ENCODE measurements at places on chromosomes 6 and 20.
A peak's percentile ranks its signal among the peaks of the same experiment; 100 is the strongest.

- peak; percentile 15 for DNase-seq
Measured at GRCh38 chr6:10555625-10556309, 34.6 kb downstream of the GCNT2 start.

DNA sequence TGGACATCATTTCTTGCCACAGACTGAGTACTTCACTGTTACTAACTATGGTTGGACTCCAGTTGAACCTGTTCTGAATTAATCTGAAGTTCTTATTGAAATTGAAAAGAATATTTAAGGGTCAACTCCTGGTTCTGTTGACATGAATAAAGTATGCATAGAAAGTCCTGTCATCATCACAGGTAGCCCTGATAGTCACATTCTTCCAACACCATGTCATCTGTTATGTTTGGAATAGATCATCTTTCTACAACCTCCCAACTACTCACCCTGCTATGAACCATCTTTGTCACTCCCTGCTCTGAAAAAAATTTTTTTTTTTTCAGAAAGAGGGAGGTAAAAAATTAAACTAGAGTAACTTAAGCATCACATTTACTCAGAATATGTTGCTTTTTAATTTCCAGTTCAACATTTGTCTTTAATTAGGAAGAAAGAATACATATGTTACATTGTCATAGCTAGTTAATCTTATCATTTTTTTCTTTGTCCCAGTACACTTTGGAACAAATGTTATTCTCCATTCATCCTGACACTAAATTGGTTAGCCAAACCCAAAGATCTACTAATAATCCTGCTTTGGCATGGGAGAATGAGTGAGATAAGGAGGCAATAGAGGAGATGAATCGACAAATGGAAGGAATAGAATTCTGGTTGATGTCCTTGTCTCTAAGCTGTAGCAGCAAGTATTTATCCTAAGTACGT is 775.1 kb upstream of the NRSN1 start:
- DNase-seq = no peak

DNA sequence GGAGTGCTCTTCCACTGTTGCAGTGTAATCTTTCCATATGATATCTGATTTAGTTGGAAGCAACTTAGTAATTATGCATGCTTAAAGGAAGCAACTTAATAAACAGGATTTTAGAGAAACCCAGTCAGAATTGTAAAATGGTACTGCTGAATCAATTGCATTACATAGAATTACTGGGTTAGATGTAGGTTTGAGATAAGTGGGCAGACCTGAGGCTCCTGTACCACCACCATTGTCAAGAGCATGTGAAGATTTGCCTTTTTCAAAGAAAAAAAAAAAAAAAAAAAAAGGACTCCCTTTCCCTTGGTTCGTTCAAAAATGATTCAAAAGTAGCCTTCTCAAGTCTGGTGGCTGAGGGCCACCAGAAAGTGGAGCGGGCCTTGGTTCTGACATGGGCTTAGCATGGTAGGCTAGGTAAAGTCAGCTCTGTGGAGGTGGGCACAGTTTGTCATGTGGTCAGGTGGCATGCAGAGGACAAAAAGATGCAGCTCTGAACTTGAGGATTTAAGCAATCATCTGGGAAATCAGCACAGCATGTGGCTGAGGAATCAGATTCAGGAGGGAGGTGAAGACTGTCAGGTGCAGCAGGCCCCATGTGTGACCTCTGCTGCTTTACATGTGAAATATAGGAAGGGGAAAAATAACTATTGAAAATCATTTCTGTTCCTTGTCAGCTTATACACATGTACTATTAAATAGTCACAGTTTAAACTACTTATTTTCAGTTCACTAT is 32.4 kb downstream of the ARID1B start:
- no peak for DNase-seq

DNA sequence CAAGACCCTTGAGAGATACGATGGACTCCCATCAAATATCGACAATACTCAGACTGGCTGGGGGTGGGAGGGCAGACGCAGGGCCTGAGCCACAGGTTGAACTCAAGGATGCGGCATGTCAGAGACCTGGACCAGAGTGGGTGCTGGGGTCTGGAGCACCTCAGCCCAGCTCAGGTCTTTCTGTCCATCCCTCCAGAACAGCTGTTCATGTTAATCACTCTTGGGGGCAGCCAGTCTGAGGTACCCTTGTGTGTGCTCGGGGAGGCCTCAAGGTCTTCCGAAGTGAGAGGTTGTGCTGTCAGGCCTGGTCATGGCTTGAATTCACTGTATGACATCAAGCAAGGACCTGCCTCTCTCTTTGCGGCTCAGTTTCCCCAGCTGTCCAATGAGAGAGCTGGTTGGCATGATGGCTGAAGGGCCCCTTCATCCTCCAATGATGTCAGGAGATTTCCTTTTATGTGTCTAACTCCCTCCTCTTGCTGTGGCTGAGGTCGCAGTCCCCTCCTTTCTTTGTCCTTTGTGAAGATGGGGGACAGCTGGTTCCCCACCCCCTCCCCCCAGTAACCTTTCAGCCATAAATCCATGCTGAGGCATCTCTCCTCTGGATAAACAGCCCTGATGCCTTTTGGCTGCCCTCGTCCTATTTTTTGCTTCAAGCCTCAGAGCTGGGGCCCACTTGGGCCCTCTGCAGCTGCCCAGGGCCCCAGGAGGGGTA is 15.3 kb downstream of the MYH7B start:
- DNase-seq = no peak

GRCh38 chr6:92777146-92777740 is 642.1 kb downstream of the EPHA7 start:
- peak; percentile 15 for DNase-seq

GRCh38 chr6:132929141-132929540 is 114.8 kb downstream of the RPS12 start:
- DNase-seq = peak; percentile 29

- DNase-seq = no peak
Measured at GRCh38 chr6:3885262-3886036, 36.3 kb downstream of the FAM50B start.

DNA sequence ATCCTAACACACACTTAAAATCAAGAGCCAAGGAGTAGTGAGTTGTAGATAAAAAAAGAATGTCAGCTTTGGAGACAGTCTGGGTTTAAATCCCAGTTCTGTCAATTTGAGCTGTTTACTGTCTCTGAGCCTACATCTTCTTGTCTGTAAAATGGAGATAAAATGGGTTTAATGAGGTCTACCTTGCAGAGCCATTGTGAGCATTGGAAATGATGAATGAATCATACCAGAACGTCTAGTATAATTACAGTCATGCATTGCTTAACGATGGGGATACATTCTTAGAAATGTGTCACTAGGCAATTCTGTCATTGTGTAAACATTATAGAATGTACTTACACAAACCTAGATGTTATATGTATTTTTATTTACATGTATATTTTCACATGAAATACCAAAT is 17.6 kb upstream of the SGK2 start:
- peak; percentile 38 for DNase-seq

DNA sequence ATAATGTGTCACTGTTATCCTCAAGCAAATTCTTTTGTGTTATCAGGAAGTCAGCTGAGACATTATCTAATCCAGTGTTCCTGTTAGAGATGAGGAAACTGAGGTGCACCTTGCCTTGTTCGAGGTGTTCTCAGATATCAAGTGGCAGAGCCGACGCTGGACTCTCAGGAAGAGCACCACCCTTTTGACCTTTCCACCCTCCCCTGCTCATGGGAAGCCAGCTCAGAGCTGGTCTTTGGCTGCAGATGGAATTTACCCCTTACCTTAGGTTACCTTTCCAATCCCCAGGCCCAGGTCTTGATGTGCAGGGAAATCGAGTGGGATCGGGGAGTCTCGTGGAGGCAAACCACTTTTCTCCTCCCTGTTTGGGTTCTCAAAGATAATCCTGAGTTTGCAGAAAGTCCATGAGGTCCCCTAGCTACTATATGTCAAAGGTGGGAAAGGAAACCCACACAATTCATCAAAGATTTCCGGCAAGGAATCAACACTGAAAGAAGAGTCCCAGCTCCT is 62.9 kb upstream of the PIM1 start:
- no peak for DNase-seq

GRCh38 chr6:139542351-139542750 is 167.9 kb upstream of the CITED2 start:
- no peak for DNase-seq

DNA sequence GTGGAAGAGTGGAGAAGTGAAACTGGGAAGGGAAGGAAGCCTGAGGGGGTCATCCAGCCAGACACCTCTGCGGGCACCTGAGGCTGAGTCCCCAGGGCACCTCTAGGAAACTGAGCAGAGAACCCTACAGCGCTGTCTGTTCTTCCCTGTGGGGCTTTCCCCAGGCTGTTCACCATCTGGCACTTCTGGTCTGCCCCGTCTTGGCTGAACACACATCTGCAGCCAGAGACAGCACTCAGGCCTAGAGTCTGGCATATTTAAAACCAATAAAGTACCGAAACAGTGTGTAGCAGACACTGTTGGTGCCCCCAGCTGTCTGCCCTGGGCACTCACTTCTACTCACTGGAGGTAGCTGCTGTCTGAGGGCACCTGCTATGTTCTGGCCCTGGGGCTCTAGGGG is 9.4 kb upstream of the ARFGEF2 start:
- DNase-seq = no peak

DNA sequence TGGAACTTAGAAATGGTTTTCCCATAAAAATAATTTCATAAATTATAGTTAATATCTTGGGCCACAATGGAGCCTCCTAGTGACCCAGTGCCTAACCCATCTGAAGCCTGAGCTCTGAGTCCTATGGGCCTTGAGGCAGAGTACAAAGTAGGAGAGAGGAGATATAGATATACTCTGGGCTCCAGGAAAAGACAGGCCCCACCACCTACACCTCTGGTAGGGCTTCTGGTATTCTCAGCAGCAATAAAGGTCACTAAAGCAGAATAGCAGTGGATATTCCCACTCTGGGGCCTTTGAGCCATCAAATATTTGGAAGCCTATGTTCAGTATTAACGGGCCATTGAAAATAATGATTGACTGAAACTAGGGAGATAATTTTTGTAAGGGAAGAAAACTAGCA is 24.1 kb downstream of the CYP39A1 start:
- no peak for DNase-seq

DNA sequence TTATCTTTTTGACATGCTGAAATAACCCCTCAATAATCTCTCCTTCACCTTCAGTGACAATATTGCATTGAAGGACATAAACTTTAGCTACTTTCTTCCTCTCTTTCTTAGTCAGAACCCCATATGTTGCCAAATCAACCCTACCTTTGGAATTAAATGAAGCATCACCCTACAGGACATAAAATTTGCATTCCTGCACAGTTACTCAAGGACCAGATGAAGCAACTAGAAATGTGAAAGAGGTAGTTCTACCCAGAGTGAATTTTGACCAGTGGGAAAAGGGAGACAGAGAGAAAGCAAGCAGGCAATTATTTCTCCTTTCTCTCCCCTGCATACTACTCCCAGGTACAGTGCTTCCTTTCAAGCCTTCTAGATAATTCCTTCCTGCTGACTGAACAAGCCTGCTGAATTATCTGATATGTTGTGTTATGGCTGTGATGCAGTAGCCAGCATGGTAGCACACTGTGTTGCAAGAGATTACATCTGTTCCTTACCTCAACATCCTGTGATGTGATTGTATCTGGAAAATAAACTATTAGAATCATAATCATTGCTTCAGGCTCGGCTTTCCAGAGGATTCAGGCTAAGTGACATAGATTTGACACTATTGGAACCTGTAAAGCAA is 16.6 kb downstream of the TENT5A start:
- peak; percentile 42 for DNase-seq

- no peak for DNase-seq
Measured at GRCh38 chr6:119190176-119190575, 111.7 kb upstream of the FAM184A start.

- DNase-seq = no peak
Measured at GRCh38 chr6:108127826-108128225, 38.0 kb upstream of the NR2E1 start.

- no peak for DNase-seq
Measured at GRCh38 chr6:88119769-88120168, 46.4 kb downstream of the CNR1 start.

GRCh38 chr6:156776470-156776839 is 723 bp upstream of the ARID1B start:
- no peak for DNase-seq

GRCh38 chr6:31125586-31126363 is 5.5 kb upstream of the CDSN start:
- DNase-seq = peak; percentile 88

DNA sequence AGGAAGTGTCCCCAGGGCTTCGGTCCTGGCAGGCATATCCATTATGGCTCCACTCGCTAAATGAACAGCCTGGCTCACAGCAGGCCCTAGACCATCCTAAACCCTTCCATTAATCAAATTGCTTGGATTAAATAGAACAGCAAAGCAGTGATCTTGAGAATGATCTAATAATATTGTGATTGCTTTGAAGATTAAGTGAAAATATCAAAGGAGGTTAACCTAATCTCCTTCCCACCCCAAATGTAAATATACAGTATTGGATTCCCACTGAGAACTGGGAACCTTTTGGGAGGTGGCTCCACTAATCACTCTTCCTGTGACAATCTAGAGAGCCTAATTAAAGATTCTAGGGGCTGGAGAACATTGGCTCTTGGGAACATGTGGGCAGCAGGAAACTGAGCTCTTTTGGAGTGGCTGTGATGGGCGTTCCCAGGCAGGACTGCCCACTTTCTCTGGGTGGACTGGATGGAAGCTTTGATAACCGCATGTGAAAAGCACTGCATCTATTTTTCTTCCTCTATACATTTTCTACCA is 68.3 kb upstream of the FRMD1 start:
- DNase-seq = no peak

GRCh38 chr6:87151471-87151780 is 3.9 kb upstream of the ZNF292 start:
- DNase-seq = no peak

DNA sequence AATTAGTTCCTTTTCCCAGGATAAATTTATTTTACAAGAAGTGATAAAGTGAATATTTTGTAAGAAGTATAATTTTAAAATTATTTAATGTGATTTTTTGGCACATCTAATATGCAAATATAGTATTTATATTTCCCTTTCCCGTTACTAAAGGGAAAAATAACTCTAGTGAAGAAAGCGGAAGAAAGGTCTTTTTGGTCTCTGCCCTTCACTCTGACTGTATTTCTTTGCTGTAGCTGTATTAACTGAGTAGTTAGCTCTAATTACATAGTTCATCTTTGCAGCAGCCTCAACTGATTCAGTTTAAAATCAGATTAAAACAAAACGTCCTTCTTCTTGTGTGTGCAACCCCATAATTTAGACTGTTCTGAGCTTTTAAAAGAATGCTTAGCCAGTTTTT is 57.4 kb upstream of the RNF144B start:
- no peak for DNase-seq

- DNase-seq = peak; percentile 81
Measured at GRCh38 chr6:1325461-1326309, 13.8 kb downstream of the FOXQ1 start.
